ENCODE measurements at places on chromosomes 1 and 21. TPM values are rescaled to one million over a fixed set of nuclear protein-coding genes. Genes with fewer than 3 reads are reported as not detected.

DNA sequence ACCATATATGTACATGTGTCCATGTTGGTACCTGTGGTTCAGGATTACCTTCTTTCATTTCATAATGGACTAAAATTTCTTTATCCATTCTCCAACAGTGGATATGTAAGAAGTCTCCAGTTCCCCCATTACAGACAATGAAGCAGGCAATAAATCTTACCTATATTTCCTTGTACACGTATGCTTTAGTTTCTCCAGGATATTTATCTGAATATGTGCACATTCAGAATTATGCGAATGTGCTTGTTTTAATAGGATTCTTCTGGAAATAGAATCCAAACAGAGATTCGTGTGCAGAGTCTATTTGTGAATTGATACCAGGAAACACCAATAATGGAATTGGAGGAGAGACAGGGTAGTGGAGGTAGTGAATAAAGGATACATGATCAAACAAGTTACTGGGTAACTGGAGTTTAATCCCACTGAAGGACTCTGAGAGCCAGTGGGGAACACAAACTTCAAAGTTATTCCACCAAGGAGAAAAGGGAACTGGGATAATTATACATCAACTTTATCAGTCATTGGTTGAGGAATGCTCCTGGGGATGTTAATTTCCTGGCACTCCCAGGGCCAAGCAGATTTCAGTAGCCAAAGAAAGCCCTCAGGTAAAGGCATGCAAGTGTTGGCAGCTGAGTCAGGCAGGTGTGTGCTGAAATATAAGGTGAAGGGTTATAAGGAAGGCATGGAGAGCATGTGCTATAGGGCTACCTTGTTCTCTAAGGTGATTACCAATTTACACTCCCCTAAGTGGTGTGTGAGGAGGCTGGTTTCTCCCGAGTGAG is 374.9 kb upstream of the PBX1 start:
- DNase-seq: no peak

DNA sequence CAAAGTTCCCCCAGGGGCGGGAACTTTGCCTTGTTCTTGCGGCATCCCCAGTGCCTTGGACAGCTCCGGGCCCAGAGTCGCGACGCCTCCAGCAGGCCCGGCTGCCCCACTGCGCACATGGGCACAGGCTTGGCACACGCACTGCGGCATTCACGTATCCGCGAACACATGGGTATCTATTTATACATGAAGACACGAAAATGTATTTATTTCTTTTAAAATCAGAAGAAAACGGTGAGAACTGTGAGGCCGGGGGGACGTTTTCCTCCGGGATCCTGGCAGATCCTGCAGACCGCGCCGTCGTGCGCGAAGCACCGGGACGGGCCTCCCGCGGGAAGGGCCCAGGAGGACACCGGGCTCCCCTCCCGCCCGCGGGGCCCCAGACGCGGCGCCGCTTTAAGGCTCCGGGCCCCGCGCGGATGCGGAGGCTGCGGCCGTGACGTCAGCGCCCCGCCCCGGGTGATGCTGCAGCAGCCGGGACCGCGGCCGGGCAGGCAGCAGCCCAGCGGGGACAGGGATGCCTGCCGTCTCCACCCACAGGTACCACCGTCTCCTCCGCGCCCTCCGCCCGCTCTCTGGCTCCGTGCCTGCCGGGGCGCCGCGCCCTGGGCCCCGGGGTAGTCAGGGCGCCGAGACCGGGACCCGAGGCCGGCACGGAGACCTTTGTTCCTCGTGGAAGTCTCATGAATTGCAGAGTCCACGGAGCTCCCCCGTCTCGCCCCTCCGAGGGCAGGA is at the start of gene SLC45A1:
Gene SLC45A1, plus strand, starts transcription at position 468 of the 735 bp plus-strand sequence. CDS start 6,216 bp downstream, outside the sequence.
- DNase-seq: peak; percentile 88

DNA sequence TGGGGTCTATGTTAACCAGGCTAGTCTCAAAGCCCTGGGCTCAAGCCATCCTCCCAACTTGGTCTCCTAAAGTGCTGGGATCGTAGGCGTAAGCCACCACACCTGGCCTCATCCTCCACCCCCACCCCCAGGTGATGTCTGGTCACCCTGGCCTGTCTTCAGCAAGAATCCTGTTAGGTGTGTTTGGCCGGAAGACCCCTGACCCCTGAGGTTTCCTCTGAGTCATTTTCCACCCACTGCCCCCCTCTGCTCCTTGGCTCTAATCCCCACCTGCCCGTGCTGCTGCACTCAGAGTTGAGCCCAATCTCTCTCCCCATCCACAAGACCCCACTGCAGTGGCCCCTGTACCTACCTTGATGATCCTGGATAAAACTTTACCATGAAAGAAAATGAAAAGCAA is 25.2 kb downstream of the SLC66A1 start:
- no peak for DNase-seq

GRCh38 chr1:51463561-51463960 is 55.5 kb downstream of the EPS15 start:
- DNase-seq: no peak

- DNase-seq: no peak
These were observed 31.3 kb upstream of the SLC30A10 start for GRCh38 chr1:219959540-219960203.

GRCh38 chr1:234206651-234207284 is 166.5 kb upstream of the COA6 start:
- peak; percentile 41 for DNase-seq

GRCh38 chr1:211114446-211114845 is 19.5 kb downstream of the KCNH1 start:
- DNase-seq: no peak

DNA sequence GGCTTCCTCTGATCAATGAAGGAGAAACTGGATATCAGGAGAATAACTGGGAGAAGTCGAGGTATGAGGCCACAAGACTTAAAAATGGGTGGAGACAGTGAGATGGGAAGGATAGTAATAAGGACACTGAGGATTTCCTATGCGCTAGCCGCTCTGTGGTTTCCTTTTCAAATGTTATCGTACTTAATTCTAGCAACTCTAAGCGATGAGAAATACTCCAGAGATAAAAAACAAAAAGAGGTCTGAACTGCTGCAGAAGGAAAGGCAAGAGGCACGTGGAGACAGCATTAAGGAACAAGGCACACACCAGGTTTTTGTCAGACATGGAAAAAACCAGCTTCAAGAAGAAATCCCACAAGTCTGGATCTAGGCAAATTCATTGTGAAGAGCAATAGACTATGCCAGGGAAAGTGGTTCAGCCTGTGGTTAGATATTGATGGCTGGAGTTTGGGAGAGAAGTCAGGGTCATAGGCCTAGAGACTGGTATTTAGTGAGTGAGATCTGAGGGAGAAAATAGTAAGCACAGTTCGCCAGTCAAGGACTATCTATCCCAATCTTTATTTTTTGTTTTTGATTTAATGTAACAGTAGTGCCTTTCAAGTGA is 5.3 kb downstream of the CLCA2 start:
- DNase-seq: no peak

DNA sequence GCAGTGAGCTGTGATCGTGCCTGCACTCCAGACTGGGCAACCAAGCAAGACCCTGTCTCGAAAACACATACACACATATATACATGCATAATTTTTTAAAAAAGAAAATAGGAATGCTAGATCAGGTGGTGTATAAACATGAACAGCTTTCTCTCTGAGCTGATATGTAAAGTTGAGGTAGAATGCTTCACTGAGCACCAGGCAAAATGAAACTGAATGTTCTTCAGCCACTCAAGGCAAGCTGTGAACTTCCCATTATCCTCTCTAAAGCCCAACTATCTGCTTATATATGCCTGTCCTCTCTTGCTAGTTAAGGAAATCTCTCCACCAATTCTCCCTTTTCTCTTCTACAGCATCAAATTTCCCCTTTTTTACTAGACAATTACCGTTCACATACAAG is 93.0 kb downstream of the NUF2 start:
- DNase-seq: no peak

DNA sequence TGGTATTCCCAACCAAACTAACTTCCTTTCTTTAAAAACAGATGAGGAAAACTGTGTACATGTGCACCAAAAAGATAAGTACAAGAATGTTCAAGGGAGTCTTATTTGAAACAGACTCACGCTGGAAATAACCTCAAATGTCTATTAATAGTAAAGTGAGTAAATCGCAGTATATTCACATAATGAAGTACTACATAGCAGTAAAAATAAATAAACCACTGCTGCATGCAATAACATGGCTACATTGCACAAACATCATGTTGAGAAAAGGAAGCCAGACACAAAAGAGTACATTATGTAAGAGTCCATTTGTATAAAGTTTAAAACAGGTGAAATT is 5.2 kb upstream of the DENND2D start:
- no peak for DNase-seq

GRCh38 chr1:235553112-235553551 is 48.9 kb upstream of the B3GALNT2 start:
- DNase-seq: no peak

GRCh38 chr1:3768811-3769390 is 3.6 kb upstream of the SMIM1 start:
- no peak for DNase-seq

The REN gene
- total RNA-seq: not detected

The CLCNKB gene
- 2.5 TPM for total RNA-seq

The LDLRAD2 gene
- total RNA-seq: not detected

The KCNQ4 gene
- 1.4 TPM for total RNA-seq

The MYOC gene
- 10.9 TPM for total RNA-seq

All from left cardiac atrium (tissue), 4 donors.